Psoas muscle (tissue), 8 donors: ENCODE measurements at places on chromosomes 16 and 17. TPM values are rescaled to one million over a fixed set of nuclear protein-coding genes. Genes with fewer than 3 reads are reported as not detected.

The CCL18 gene
- 11.9 TPM for total RNA-seq

The CCDC92B gene
- not detected for total RNA-seq

The C17orf50 gene
- not detected for total RNA-seq

The CCL22 gene
- not detected for total RNA-seq

DNA sequence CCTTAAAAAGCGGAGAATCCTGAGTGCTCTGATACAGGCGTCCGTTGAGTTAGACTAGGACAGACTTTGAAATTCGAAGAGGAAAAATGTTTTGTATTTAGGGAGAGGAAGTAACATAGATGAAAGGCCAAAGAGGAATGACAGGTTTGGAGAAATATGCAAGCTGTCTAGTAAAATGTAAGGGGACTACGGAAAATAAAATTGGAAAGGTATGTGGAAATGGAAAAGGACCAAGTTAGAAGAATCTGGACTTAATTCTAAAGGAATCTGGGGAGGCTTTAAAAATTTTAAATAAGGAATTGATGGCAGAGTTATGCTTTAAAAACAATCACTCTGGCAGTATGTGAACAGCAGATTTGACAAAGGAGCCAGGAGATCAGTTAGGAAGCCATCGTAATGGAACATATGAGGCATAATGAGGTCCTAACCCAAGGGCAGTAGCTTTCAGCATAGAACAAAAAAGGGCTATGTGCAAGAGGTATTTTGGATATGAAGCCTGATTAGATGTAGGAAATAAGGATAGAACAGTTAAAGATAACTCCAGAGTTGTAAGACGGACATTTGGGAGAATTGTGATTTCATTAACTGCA is 38.3 kb downstream of the CYB561 start:
- no peak overlapping the region for H3K27ac ChIP-seq
- H3K4me3 ChIP-seq, result no peak overlapping the region
- no peaks in the 10 kb centered on the region for H3K4me1 ChIP-seq
- no peak for DNase-seq
- no peaks in the 10 kb centered on the region for H3K27me3 ChIP-seq

- H3K4me1 ChIP-seq, result no peaks in the 10 kb centered on the region
- peaks cover 14% of the 10 kb centered on the region for H3K36me3 ChIP-seq
- DNase-seq, result no peak
- H3K27me3 ChIP-seq, result no peaks in the 10 kb centered on the region
Measured at GRCh38 chr16:74896389-74897370, 88.2 kb downstream of the WDR59 start.

DNA sequence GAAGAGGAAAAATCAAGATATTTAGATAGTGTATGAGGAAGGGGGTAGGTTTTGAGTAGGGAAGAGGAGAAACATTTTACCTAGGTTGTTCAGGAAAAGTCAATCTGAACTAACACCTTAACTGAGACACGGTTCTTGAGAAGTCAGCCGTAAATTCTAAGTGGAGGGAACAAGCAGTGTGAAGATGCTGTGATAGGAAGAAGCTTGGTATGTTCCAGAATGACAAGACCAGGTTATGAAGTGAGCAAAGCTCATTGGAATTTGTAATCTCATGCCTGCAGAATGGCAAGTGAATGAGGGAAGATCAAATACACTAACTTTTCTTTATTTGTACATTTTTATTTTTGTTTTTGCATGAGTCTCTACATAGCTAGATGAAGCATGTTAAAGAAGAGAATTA is 307.6 kb downstream of the ZFHX3 start:
- H3K36me3 ChIP-seq, result no peaks in the 10 kb centered on the region
- no peak overlapping the region for H3K4me3 ChIP-seq

DNA sequence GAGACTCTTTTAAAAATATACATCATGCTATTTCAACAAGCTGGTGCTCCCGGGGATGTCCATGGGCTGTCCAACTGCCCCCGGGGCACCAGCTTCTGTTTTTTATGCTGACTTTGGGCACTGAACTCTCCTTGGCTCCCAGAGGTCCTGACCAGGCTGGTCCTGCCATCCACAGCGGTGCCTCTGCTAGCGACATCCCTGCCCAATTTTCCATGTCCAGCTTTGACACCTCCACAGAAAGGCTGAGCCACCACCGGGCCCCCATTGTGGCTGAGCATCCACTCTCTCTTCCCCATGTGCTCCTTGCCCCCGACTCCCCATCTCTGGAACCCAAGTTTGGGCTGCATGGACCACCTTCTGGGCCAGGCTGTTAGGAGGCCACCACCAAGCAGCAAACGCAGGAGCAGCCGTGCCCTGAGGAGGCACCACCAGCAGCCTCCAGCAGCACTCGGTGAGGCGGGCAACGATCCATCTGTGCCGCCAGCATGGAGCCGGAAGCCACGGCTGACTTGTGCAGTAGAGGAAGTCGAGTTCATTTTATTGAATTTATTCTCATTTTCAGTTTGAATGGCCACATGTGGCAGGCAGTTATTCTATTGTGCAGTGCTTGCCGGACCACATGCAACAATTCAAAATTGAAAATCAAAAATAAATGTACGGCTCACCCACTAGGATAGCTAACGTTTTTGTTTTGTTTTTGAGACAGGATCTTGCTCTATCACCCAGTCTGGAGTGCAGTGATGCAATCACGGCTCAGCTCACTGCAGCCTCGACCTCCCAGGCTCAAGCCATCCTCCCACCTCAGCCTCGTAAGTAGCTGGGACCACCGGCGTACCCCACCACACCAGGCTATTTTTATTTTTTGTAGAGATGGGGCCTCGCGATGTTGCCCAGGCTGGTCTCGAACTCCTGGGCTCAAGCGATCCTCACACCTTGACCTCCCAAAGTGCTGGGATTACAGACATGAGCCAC is 2.8 kb upstream of the MEAK7 start:
- H3K36me3 ChIP-seq, result peaks cover 4% of the 10 kb centered on the region
- H3K4me3 ChIP-seq, result no peak overlapping the region
- no peak overlapping the region for H3K27ac ChIP-seq
- H3K4me1 ChIP-seq, result peaks cover 12% of the 10 kb centered on the region

DNA sequence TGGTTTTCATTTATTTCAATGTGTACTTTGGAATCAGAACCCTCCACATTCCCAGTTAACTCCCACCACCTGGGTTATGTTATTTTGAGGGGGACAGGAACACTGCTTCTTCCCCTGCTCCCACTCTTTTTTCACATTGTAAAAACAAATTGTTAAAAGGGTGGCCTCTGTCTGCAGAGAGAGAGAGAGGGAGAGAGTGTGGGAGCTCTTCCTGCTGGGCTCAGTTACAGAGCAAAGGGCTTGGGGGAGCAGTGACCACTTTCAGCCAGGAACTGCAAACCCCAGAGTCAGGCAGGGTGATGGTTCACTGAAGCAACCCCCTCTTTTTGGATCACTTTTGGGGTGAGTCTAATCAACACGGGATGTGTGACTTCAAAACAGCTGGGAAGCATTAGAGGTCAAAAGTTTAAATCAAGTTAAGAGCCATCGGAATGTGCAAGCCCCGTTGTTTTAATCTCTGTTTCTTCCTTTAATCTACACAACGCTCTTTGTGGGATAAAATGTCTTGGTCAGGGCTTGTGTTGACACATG is 577.0 kb upstream of the CDH11 start:
- no peaks in the 10 kb centered on the region for H3K27me3 ChIP-seq
- H3K27ac ChIP-seq, result no peak overlapping the region
- no peaks in the 10 kb centered on the region for H3K36me3 ChIP-seq
- no peak for DNase-seq
- H3K4me3 ChIP-seq, result no peak overlapping the region
- no peaks in the 10 kb centered on the region for H3K4me1 ChIP-seq

DNA sequence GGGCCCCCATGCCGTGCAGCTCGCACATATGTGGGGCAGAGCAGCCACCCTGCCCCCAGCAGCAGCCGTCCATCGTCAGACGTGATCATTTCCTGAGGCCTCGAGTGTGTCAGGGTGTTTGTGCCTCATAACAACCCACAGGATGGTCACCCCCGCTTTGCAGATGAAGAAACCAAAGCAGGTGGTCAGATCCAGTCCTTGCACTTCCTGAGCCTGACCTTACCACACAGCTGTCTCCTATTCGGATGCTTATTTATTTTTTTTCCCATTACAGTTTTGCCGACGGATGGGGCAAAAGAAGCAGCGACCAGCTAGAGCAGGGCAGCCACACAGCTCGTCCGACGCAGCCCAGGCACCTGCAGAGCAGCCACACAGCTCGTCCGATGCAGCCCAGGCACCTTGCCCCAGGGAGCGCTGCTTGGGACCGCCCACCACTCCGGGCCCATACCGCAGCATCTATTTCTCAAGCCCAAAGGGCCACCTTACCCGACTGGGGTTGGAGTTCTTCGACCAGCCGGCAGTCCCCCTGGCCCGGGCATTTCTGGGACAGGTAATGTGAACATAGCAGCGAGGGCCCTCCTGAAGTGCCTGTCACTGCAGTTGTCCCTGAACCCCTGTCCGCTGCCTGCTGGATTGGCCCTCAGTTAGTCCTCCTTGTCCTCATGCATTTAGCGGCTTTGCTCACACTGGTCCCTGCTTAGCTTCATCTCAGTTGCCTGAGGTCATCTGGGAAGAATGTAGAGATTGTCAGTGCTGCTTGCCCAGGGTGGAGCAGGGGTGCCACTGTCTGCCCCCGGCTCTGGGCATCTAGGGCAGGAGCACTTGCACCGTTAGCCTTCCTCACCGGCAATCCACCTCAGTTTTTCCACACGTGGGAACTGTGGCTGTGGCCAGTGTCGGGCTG is 1.4 kb downstream of the MPG start:
- no peak for DNase-seq
- peak overlapping the region; percentile 91 for H3K4me3 ChIP-seq
- H3K27me3 ChIP-seq, result no peaks in the 10 kb centered on the region
- H3K27ac ChIP-seq, result peak overlapping the region; percentile 94
- H3K4me1 ChIP-seq, result peaks cover 31% of the 10 kb centered on the region

- no peaks in the 10 kb centered on the region for H3K36me3 ChIP-seq
- H3K27me3 ChIP-seq, result no peaks in the 10 kb centered on the region
- H3K27ac ChIP-seq, result no peak overlapping the region
- no peaks in the 10 kb centered on the region for H3K4me1 ChIP-seq
- H3K4me3 ChIP-seq, result no peak overlapping the region
Measured at GRCh38 chr17:70089513-70090148, 14.6 kb downstream of the KCNJ16 start.

DNA sequence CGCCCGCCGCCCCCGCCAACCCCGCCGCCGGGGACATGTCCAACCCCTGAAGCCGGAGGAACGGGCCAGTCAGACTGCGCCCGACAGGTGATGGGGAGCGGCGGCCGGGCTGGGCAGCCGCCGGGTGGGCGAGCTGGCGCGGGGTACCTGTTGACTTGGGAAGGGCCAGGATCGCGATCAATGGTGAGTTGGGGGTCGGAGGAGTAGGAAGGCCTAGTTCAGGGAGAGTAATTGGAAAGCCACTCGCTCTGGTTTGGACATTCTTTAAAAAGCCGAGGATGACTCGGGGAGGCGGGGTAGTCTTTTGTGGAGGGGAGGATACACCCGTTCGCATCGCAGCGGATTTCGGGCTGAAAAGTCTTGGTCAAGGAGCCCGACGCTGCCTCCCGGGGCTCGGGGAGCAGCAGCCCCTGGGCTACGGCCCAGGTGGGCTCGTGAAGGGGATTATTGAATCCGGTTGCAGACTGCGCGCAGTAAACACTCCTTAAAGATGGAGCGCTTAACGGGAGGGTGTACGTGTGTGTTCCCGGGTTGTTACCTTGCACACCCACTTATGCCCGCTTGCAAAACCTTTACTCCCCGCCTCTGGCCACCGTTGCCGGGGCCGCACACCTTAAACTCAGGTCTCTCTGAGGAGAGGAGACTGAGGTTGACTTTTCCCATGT is 123.8 kb downstream of the GOSR1 start:
- H3K36me3 ChIP-seq, result no peaks in the 10 kb centered on the region
- peak overlapping the region; percentile 72 for H3K4me3 ChIP-seq
- no peaks in the 10 kb centered on the region for H3K27me3 ChIP-seq
- peak overlapping the region; percentile 81 for H3K27ac ChIP-seq
- H3K4me1 ChIP-seq, result no peaks in the 10 kb centered on the region

- no peaks in the 10 kb centered on the region for H3K36me3 ChIP-seq
- no peak for DNase-seq
- H3K4me1 ChIP-seq, result no peaks in the 10 kb centered on the region
Measured at GRCh38 chr16:56267888-56268287, 76.6 kb downstream of the GNAO1 start.

- DNase-seq, result peak; percentile 72
- no peaks in the 10 kb centered on the region for H3K4me1 ChIP-seq
- no peak overlapping the region for H3K4me3 ChIP-seq
- no peak overlapping the region for H3K27ac ChIP-seq
- H3K36me3 ChIP-seq, result no peaks in the 10 kb centered on the region
- H3K27me3 ChIP-seq, result no peaks in the 10 kb centered on the region
Measured at GRCh38 chr16:65289022-65289421, 167.2 kb upstream of the CDH11 start.

DNA sequence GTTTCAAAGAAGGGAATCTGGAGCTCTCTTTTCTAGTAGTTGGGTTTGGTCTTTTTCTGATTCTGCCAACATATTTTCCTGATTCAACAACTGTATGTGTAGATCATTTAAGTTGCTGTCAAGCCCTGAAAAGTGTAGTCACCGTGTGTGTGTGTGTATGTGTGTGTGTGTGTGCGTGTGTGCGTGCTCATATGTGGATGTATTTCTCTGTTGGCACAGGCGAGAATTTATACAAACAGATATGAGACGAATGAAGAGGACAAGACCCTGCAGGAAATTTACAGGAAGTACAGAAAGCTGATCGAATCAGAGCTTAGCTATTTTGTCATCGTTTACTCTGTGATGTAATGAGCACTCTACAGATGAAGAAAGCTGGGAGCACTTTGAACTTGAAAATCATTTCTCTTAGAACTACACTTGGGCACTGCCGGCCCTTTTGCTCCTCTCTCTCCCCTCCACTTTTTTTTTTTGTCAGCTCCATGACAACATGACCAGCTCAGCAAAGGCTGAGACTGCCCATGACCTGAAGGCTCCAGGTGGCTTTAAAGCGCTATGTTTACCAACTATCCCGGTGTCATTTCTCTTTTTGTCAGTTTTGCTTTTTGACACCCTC is 11.2 kb downstream of the FBXO39 start:
- no peak overlapping the region for H3K4me3 ChIP-seq
- DNase-seq, result no peak
- H3K27ac ChIP-seq, result no peak overlapping the region
- no peaks in the 10 kb centered on the region for H3K36me3 ChIP-seq
- H3K4me1 ChIP-seq, result no peaks in the 10 kb centered on the region
